ENCODE measurements at places on chromosomes 13 and 19.

DNA sequence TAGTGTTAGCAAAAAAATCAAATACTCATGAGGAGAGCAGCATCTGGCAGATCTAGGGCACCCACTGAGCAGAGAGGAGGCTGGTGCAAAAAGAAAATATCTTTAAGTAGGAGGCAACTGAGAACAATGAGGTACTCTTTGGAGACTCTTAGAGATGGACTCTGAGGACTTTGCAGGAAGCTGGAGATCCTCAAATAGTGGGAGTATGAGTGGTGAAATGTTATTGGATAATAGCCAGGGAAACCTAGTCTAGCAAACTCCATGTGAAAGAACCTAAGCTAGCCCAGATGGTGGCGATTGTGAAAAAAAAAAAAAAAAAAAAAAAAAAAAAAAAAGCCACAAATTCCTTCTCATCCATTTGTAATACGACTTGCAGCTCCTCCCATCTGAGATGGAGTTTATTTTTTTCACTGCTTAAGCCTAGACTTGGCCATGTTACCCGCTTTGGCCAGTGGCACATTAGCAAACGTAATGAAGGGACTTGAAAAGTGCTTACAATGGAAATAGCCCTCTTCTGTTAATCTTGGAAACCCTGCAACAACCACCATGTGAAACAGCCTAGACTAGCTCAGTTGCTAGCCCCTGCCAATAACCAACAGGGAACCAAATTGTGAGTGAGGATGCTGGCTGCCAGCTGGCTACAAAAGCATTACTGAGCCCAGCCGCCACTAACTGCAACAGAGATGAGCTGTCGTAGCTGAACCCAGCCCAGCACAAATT is 476.2 kb downstream of the KLF12 start:
- DNase-seq, result peak; percentile 83

- no peak for DNase-seq
Measured at GRCh38 chr13:57345526-57345925, 178.5 kb downstream of the PRR20E start.

- DNase-seq, result no peak
Measured at GRCh38 chr13:112171570-112171965, 104.6 kb downstream of the SOX1 start.

- peak; percentile 63 for DNase-seq
Measured at GRCh38 chr13:40470660-40471059, 195.8 kb downstream of the FOXO1 start.

GRCh38 chr13:114132419-114133121 is at the start of gene RASA3:
Gene RASA3, minus strand, starts transcription at chr13:114132623. Its CDS starts 134 bp downstream, at chr13:114132489.
- peak; percentile 91 for DNase-seq

DNA sequence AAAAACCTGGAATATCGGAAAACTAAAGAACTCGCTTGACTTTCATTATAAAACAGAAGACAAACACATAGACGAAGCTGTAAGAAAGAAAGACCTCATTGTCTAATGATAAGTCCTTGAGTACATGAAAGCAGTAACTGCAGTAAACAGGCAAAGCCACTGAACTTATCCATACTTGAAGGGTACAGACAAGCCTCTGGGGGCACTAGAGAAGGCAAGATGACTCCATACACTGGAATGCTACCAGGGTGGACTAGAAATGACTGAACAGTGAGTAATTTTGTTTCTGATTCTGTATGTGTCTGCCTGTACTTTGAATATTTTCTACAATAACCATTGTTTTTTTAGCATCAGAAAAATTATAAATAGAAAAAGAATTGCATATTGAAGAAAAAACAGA is 507.9 kb downstream of the UQCRFS1 start:
- DNase-seq, result no peak

- DNase-seq, result no peak
Measured at GRCh38 chr19:29714371-29714952, 599 bp downstream of the C19orf12 start.

- no peak for DNase-seq
Measured at GRCh38 chr19:17504030-17504429, 7.4 kb upstream of the PGLS start.

DNA sequence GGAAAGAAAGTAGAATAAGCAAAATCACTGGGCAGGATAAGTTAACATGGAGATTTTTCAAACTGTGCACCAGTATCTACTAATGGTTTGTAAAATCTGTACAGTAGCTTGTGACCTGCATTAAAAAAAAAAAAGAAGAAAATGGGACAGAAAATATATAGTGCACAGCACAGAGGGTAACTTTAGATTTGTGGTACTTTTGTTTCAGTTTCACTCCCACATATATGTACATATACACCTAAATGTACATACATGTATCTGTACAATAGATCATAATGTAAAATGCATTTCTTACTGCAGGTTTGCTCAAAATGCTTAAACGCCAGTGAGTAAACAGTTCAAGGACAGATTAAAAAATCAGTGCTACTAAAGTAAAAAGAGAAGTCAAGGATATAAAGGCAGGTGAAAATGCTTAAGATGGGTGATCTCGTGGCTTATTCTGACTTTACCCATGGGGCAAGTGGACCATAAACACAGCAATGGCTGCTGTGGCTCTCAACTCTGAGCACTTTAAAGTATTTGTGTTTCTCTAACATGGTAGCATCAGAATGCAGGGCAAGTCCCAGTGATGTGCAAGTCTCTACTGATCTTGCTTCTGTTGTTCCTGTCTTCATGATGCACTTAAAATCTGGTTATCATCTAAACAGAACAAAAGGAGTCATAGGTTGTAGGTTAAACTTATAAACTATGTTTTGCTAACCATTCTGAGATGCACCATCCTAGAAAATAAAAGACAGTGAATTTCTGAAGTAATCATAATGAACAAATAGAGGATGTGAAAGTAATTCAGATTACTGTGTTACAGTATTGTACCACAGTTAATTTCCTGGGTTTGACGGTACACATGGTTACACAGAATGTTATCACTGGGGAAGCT is 112.3 kb downstream of the MIPEP start:
- DNase-seq, result no peak

- no peak for DNase-seq
Measured at GRCh38 chr19:48518207-48518606, 6.6 kb upstream of the LMTK3 start.

DNA sequence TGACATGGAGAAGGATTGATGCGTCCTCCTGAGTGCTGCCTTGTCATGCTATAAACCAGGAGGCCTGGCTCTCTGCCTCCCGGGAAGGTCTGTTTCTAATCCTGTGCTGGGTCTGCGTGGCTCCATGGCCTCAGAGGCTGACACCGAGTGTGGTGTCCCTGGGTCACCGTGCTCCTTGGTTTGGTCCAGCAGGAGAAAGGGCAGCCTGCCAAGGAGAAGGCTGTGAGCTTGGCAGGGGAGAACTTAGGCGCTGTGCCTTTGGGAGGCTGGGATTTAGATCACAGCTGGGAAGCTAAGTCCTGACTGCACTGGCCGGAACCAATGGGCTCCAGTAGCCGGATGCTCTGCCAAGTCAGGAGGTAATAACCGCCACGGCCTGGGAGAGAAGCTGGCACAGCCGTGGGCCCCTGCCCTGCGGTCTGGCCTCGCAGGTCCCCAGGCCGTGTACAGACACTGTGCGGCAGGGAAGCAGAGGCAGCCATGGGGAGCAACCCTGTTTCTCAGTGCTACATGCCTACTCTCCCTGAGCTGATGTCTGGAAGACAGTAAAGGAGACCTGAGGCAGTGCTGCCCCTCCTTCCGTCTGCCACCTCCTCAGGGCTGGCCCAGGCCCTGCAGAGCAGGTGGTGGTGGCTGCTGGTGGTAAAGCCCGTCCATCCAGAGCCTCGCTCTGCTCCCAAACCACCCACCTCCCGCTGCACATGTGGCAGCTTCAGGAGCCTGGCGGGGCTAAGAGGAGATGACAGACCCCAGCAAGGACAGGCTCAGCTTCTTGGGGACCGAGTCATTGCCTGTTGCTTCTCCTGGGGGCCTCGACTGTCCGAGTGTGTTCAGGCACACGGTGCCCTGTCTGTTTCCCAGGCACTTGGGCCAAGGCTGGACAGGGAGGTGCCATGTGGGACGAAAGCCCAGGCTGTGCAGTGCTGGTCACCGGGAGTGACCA is 44.9 kb downstream of the C13orf46 start:
- peak; percentile 84 for DNase-seq

DNA sequence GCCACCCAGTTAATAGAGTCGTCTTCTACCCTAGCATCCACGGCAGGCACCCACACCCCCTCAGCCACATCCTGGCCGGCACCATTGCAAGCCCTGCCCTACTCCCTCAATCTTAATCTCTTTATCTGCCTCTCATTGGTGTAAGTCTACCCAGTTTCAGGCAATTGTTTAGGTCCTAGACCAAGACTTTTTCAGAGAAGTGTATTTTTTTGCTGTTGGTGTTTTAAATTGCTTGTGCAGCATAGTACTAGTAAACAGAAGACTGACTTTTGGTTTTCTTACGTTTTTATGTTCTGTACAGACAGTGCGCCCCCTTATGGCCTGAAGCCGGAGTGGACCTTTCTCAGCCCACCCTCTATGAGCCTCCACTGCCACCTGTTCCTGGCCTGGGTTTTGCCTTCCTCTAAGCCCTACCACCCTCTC is 2.3 kb upstream of the LCP1 start:
- no peak for DNase-seq

GRCh38 chr19:16051254-16052025 is 24.9 kb upstream of the TPM4 start:
- DNase-seq, result no peak

- no peak for DNase-seq
Measured at GRCh38 chr13:108618233-108618632, 11.2 kb upstream of the MYO16 start.

DNA sequence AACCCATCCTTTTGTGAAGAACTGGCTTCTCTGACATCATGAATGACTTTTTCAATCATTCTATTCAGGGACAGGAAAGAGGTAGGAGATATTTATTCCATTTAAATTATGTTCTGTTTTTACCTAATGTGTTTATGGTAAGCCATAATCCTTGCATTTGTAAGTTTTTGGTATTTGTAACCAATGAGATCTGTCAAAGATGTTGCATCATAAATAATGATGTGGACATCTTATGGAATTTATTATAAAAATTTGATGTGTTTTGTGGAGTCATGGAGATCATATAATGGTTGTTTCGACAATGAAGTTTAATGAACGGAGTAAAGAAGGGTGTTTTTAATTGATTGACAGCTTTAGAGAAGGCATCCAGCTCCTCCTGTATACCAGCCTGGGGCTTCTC is 67.6 kb downstream of the LMO7 start:
- no peak for DNase-seq

GRCh38 chr19:13763265-13763664 is 1.1 kb upstream of the MRI1 start:
- DNase-seq, result no peak

DNA sequence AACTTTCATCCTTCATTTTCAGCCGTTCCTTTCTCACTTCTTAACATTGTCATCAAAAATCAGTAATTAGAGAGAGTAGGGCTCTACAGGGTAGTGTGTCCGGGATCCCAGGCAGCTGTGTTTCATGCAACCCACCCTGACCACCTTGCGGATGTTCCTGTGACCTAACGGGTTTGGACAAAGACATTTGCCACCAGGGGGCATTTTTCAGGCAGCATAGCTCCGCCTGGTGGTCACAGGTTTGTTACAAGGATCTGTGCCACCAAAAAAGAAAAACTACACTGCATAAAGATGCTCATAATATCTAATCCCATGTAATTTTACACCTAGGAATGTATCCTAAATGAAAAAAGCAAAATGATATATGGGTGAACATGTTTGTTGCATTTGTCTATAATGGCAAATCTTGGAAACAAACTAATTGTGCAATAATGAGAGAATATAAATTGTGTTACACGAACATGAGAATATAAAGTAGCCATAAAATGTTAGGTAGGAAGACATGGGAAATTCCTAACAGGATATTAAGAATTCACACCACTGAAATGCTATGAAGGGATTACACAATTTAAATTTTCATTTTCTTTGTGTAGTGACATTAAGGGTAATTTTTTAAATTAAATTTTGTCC is 123.0 kb downstream of the SLC7A1 start:
- DNase-seq, result peak; percentile 52

DNA sequence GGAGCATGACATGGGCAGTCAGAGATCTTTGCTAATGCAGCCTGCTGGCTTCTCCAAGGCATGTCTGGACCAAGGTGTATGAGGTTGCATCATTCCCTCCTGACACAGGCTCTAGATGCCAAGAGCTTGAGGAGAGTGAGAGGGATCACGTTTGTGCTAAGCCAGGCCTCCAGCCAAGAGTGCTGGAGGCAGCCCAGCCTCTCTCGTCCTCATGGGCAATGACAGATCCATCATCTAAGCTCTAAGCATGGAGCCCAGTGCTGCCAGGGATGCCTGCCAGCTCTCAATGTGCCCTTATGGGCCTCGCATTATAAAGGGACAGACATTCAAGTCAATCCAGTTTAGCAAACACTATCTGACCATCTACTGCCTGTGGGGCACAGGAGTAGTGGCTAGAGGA is 136.3 kb upstream of the VSTM2B start:
- no peak for DNase-seq

DNA sequence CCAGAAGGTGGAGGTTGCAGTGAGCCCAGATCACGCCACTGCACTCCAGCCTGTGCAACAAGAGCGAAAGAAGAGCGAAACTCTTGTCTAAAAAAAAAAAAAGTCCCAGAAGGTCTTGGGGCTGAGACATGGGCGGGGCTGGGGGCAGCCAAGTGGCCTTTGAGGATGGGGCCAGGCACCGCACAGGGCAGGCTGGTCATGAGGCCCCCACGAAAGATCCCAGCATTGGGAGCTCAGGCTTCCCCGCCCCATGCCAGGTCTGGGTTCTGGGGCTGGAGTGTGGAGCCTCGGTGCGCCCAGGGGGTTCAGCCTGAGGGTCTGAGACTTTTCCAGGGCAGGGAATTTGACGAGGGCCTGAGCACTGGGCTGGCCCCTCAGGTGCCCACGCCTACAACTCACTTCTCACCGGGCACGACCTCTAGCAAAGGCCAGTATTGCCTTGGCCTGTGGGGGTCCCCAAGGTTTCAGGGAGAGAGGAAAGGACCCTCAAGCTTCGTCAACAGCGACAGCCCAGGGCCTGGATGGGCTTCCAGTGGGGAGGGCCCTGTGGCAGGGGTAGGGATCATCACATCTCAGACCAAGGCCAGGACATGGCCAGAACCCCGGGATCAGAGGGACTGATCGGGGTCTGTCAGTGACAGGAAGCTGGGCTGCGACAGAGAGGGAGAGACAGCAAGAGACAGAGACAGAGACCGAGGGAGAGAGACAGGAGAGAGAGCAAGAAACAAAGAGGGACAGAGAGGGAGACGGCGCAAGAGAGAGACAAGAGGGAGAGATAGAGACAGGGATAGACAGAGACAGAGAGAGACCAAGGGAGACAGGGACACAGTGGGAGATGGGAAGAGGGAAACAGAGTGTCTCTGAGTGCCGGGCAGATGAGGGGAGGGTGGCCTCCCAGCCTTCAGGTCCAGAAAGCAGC is 7.5 kb upstream of the MEX3D start:
- no peak for DNase-seq

DNA sequence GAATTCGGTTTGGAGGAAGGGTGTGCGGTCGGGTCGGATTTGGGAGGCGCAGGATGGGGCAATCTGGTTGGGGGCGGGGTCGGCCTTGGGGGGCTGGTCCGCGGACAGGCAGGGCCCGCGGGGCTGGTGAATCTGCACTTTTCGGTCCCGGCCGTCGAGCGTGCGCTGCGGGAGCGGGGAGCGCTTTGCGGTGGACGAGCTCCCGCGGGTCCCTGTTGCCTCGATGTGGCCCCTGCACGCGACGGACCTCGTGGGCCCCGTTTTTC is 11.9 kb downstream of the PEAK3 start:
- peak; percentile 49 for DNase-seq

Measured in right hindlimb (tissue), 1 donor.